T-helper 1 cell (primary cell): ENCODE measurements at places on chromosomes 12 and 14.

- no peak for DNase-seq
These were observed 29.8 kb downstream of the ERG28 start for GRCh38 chr14:75630695-75631452.

DNA sequence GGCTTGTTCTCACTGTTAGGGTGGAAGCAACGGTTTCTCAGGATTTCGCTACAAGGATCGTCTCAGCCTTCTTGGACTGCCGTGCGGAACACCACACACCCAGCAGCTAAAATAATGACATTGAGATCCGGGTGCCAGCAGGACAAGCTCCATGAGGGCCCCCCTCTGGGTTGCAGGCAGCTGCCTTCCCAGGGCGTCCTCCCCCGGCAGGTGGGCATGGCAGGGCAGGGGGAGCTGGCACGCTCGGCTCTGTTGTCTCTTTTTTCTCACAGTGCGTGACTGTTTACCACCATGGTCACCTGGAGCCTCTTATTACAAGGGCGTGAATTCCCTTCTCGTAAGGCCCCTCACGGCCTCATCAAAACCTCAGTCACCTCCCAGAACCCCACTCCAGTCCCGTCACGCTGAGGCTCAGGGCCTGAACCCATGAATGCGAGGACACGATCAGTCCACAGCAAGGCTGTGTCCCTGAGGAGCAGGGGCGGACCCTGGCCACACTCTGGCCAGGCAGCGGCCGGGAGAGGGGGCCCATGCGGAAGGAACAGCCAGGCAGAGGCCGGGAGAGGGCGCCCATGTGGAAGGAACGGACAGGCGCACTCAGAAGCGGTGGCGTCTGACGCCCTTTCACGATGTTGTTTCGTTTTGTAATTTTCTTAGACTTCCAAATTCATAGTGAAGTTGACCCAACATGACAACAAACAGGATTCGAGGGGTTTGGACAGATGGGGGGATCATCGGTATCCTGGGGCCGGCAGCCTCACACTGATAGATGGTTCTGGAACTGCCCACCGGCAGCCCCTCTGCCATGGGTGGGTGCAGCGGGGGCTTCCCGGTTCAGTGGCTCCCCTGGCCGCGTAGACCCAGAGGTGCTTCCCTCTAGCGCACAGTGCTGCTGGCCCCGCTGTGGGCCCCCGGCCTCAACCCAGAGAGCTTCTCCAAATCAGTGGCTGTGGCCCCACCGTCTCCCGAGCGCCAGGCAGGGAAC is 10.0 kb downstream of the LRCOL1 start:
- no peak for DNase-seq

- DNase-seq = no peak
These were observed 424.5 kb upstream of the RGS6 start for GRCh38 chr14:71507681-71508080.

DNA sequence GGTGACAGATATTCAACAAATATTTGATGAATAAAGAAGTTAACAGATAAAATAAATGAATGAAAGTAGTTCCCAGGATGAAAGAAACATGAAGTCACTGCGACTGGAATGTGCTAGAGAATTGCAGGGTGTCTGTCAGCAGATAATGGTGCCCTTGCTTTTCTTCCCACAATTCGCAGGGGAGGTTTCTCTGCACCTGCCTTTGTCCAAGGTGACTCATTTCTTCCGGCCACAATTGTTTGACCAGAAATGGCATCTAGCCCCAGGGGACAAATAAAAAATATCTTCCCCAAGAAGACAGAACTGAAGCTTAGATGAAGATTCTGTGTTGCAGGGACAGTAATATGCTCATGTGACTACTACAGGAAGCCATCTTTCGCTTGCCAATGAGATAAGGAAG is 316.1 kb upstream of the TBX3 start:
- no peak for DNase-seq

GRCh38 chr14:104969741-104970230 is 8.4 kb downstream of the AHNAK2 start:
- no peak for DNase-seq

GRCh38 chr12:6039894-6040601 is 84.4 kb downstream of the VWF start:
- peak; percentile 13 for DNase-seq

DNA sequence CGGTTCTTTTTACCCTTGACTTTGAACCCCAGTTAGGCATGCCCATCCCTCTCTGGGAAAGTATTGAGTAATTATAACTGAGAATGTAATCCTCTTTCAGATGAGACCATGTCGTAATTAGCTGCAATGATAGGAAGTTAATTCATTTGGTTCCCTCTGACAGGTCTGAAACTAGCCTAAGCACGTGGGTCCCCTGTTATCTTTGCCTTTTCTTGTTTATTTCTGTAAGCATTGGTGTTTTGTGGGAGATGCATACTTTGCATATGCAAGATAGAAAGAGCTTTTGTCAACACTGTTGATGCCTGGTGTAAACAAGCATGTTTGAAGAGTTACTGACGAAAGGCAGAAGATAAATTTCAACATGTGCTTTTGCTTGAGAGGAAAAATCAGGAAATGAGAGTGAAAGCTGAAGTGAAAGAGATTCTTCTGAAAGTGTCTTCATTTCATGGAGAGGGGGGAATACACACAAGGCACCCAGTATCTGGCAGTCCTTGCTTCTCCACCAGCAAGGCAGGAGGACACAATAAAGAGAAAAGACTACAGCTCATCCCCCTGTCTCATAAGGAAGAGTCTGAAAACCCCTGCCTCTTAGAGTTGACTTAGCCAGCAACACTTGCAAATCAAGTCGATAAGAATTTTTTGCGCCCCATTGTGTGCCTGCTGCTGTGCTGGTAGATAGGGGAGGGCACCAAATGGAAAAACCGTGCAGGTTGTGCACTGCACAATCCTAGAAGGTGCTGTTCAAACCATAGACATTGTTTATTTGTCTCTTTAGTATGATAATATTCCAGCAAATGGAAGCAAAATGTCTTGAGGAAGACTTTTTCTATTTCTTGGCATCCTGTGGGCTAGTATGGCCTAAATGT is 77.8 kb downstream of the SLC24A4 start:
- DNase-seq = no peak

GRCh38 chr12:129571901-129572494 is 331.8 kb downstream of the TMEM132D start:
- DNase-seq = no peak

DNA sequence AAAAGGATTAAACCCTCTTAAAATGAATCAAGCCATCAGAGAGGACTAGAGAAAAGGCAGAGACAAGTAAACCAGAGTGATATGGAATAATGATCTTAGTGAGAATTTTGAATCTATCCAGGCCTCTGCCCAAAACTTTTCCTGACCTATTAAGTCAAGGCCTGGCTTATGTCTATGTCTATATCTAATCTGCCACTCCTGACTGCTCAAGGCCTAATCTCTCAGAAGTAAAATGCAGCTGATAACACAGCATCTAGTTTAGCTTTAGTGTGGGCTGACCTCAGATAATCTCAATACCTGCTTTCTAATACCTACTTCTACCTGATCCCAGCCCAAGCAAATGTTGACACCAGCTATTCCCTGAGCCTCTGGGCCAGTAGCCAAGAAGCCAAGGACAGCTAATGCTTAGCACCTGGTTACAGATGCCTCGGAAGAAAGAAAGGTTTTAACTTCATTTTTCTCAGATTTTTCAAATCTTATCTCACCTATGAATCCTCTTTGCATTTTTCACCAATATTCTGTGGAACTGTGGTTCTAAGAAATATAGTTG is 1472.5 kb upstream of the SEL1L start:
- no peak for DNase-seq

DNA sequence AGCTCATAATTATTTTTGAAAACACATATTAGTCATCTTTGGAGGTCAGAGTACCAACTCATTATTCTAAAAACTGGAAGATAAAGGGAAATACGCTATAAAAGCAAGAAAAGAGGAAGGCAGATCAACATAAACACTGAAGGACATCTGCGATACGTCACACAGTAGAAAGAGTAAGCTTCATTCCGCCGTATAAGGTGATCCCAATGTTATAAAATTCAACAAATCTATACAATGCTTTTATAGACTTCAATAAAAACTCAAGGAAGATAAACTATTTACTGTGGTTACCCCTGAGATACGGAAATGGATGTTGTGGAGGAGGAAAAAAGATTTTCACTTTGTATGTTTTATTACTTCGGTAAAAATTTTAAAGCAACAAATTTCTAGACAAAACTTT is 92.6 kb downstream of the ITPR2 start:
- no peak for DNase-seq

DNA sequence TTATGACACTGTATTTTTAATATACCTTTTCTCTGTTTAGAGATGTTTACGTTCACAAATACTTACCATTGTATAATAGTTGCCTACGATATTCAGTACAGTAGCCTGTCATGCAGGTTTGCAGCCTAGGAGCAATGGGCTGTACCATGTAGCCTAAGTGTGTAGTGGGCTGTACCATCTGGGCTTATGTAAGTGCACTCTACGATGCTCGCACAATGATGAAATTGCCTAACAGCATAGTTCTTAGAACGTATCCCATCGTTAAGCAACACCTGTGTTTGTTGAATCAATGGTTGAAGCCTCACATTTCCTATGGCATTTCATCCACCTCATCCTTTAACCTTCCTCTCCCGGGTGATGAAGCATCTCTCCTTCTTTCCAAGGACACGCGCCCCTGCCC is 12.5 kb upstream of the EML1 start:
- DNase-seq = no peak

DNA sequence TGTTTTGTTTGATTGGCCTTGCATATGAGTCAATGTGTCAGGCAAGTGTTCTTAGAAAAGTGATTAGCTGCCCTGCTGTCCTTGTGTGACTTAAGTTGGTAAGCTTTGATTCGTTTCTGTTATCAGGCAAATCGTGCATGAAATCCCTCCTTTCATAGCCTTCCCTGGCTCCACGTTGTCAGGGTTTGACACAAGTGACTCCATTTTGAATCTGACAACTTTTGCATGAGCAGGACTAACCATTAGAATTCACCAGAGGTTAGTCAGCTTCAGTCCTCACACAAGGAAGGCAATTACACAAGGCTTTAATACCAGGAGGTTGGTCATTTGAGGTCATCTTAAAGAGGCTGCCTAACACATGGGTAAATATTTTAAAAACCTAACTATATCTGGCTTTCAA is 68.2 kb downstream of the GPATCH2L start:
- no peak for DNase-seq

- no peak for DNase-seq
These were observed 25.7 kb upstream of the LRP1-AS start for GRCh38 chr12:57173089-57173488.

DNA sequence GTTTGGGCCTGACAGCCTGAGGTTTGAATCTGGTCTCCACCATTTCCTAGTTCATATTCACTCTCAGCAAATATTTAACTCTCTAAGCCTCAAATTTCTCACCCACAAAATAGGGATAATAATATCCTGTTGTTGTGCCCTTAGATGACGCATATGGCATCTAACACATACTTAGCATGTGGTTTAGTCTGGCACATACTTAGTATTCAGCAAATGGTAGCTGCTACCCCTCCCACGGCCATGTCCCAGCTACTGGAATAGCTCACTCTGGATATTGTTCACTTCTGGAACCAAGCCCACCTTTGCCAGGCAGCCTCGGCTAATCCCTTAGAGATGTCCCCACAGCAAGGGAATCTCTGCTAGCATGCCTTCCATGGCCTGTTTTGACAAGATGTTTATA is 53.3 kb downstream of the BICD1 start:
- no peak for DNase-seq

- no peak for DNase-seq
These were observed 29.3 kb downstream of the PPM1A start for GRCh38 chr14:60278350-60278749.

GRCh38 chr14:95460647-95461478 is 55.6 kb downstream of the SYNE3 start:
- no peak for DNase-seq

GRCh38 chr12:85476756-85477155 is 196.7 kb downstream of the ALX1 start:
- no peak for DNase-seq

DNA sequence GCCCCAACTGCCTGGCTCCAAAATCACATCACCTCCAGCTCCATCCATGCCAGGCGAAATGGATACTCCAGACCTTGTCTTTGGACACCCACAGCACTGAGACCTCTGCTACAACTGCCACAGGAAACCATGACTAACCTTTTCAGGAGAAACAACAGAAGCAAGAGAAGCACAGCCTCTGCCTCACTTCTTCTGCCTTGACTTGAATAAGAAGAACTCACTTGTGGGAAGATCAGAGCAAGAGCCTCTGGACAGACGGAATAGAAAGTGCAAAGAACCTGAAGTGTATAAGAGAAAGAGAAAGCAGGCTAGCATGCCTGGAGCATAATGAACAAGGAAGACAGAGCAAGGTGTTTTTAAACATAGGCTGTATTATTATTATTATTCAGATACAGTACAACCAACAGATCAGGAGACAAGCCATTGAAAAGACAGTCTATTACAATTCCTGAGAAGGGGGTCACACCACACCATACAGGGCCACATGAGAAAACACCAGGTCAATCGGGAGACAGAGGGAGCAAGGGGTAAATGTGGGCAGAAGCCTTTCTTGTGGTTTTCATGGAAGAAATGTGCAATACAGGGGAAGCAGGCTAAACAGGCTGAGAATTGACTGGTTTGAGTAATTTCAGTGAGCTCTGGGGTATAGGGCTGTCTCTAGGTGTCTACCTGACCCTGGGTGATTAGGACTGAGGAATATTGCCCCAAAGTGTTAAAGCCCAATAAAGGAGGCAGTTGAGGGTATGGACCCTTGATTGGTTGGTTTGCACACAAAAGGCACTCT is 7.4 kb upstream of the OR10P1 start:
- DNase-seq = no peak

DNA sequence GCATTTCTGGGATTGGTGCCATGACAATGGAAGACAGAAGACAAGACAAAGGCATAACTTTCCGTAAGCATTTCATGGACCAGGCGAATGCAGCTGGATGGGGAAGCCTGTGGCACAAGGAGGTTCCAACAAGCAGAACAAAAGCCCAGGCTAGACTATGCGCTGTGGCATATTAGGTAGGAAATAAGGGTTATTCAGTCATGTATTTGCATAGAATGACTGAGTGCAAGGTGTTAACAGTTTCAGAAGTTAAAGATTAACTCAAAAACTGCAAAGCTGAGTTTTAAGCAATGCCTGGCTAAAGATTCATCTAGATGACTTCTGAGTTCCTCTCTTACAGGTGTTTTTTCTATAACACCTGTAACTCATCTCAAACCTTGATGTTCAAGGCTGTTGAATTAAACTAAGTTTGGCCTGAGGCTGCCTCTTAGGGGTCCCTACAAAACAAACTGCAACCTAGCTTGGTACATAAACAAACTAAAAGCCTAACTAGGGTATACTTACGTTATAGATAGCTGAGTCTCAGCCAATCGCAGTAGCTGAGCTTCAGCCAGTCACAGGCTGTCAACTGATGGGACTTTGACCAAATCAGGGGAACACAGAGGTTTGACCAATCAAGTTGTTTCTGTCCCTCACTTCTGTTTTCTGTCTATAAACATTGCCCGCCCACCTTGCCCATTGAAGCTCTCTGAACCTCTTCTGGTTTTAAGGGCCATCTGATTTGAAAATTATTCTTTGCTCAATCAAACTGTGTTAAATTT is 52.2 kb upstream of the PLBD1 start:
- DNase-seq = no peak

DNA sequence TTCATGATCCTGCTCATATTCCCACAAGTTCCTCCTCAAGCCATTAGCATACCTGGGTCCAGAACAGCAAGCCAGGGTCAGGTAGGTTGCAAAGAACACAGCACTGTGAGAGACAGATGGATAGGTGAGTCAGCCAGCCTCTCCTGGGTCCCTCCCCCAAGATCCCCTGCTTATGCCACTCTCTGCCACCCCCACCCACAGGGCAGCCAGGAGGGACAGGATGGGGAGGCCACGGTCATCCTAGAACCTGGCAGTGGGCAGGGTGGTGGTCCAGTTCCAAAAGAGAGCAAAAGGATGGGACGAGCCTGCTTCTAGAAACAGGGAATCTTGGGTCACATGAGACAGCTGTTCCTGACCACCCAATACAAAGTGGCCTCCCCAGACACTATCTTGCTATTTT is 12.7 kb downstream of the FAIM2 start:
- no peak for DNase-seq
